T-cell (primary cell): ENCODE measurements at places on chromosomes 3 and 15. TPM values are rescaled to one million over a fixed set of nuclear protein-coding genes. Genes with fewer than 3 reads are reported as not detected.

DNA sequence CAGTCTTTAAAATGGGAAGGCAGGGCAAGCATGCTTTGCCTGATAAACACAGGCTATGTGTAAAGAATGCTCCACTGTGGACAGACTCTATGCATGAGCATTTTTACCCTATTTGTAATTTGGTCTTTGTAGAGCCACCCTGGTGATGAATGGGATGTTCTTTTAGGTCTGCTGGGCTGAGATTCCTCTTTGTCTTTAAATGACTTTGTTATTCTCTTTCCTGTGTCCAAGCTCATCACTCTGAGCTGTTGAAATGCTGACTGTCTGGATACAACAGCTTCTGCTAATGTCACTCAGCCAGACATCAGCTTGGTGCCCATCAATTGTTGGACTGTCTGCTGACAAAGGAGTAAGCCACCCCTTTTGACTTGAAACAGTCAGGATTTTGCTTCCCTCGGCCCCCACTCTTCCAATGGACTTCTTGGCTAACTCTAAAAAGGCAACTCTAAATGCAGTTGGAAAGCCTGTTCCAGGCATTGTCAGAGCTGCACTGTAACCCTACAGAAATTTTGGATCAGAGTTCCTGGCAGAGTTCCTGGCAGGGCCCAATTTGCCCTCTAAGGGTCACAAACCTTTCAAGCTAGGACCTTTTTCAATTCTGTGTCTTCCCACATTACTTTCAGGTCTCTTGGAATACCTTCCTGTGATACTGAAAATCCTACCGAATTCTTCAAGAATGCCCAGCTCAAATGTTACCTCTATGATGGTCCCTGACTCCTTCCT is 40.5 kb upstream of the EIF1B start:
- no peak for DNase-seq
- H3K36me3 ChIP-seq: no peaks in the 10 kb centered on the region
- H3K4me3 ChIP-seq: no peak overlapping the region
- H3K27me3 ChIP-seq: no peaks in the 10 kb centered on the region
- no peak overlapping the region for H3K27ac ChIP-seq

- H3K27me3 ChIP-seq: no peaks in the 10 kb centered on the region
- no peaks in the 10 kb centered on the region for H3K4me1 ChIP-seq
- no peak overlapping the region for H3K27ac ChIP-seq
- no peak for DNase-seq
- H3K36me3 ChIP-seq: no peaks in the 10 kb centered on the region
- H3K4me3 ChIP-seq: no peak overlapping the region
Measured at GRCh38 chr15:43969802-43970375, 143.1 kb downstream of the WDR76 start.

The RPL22L1 gene
- 56.2 TPM for total RNA-seq

The ITIH4 gene
- 63.3 TPM for total RNA-seq

DNA sequence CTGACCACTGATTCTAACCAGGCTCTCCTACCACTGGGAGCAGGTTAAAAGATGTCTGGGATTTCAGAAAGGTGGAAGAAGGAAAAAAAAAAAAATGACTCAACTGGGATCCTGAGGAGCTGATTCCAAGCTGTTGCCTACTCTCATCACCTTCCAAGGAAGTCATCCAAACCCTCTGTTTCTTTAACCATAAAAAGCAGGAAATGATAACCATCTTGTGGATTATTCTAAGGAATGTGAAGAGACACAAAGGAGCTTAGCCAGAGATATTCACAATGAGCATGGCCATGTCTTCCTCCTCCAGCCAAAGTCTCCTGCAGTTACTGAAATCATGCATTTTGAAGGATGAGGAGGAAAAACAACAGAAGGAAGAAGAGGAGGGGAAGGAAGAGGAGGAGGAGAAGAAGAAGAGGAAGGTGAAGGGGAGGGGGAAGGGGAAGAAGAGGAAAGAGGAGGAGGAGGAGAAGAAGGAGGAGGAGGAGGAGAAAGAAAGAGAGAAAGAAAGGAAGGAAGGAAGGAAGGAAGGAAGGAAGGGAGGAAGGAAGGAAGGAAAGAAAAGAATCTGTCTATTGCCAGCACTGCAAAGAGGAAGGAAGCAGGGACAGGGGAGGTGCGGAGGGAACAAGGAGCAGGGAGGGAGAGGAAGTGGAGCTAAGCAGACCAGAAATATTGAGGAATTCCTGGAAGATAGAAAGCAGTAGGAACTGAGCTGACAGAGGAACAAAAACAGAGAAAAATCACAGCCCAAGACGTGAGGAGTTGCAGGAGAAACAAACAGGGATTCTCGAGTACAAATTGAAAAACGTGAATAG is 229.2 kb downstream of the UACA start:
- H3K27ac ChIP-seq: peak overlapping the region; percentile 66
- peak overlapping the region; percentile 81 for H3K4me3 ChIP-seq
- H3K36me3 ChIP-seq: no peaks in the 10 kb centered on the region

DNA sequence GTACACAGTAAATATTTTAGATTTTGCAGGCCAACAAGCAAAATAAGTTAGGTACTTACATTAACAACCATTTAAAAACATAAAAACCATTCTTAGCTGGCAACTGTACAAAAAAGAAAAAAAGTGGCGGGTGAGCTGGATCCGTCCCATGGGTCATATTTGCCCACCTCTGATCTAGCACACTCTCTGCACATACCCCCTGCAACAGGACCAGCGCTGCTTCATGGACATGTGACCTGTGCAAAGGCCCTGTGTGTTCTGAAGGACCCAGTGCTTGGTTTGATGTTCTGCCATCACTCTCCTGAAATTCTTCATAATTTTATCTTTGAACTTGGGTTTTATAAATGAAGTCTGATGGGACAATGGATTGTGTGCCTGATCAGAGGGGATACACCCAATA is 72.5 kb upstream of the ACAN start:
- peaks cover 3% of the 10 kb centered on the region for H3K27me3 ChIP-seq
- H3K27ac ChIP-seq: no peak overlapping the region
- no peaks in the 10 kb centered on the region for H3K4me1 ChIP-seq
- H3K4me3 ChIP-seq: no peak overlapping the region
- H3K36me3 ChIP-seq: no peaks in the 10 kb centered on the region

- no peak overlapping the region for H3K27ac ChIP-seq
- H3K27me3 ChIP-seq: peaks cover 3% of the 10 kb centered on the region
- no peaks in the 10 kb centered on the region for H3K36me3 ChIP-seq
- H3K4me1 ChIP-seq: no peaks in the 10 kb centered on the region
- H3K4me3 ChIP-seq: no peak overlapping the region
Measured at GRCh38 chr3:18295171-18295920, 129.8 kb downstream of the SATB1 start.

The SLCO2A1 gene
- 0.18 TPM for total RNA-seq

The KNG1 gene
- total RNA-seq: not detected
